ENCODE measurements at places on chromosomes 2 and 18. TPM values are rescaled to one million over a fixed set of nuclear protein-coding genes. Genes with fewer than 3 reads are reported as not detected.

The COL6A3 gene
- total RNA-seq: 409 TPM

GRCh38 chr2:227029426-227030105, 134.4 kb downstream of the COL4A4 start:
- DNase-seq: no peak

DNA sequence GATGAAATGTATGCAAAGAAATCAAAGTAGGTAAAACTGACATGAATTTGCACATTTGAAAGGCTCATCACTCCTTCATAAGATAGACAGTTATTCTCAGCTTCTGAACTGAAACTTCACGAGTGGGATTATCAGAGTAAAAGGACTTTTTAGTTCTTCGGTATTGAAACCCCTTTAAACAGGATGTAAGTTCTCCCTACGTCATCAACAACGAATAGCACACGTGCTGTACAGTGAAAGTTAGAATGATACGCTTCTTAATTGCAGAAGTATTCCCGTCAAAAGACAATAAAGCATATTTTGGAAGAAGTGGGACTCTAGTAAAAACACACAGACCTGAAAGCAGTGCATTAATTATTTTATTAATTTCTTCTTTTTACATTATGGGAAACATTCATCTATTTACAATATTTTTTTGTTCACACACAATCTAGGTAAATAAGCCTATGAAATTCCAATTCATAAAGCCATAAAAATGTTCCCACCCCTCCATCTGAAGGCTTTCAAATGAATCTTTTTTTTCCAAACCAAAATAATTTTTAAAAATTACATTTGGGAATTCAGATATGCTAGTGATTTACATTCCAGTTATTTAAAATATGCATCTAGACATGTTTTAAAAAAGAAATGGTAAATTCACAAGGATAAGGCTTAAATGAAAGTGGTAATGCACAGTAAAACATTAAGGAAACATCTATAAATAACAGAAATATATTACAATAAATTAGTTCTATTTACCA, 45.9 kb downstream of the TGIF1 start:
- DNase-seq: no peak

GRCh38 chr2:208224802-208225201, 30.1 kb downstream of the IDH1 start:
- no peak for DNase-seq

DNA sequence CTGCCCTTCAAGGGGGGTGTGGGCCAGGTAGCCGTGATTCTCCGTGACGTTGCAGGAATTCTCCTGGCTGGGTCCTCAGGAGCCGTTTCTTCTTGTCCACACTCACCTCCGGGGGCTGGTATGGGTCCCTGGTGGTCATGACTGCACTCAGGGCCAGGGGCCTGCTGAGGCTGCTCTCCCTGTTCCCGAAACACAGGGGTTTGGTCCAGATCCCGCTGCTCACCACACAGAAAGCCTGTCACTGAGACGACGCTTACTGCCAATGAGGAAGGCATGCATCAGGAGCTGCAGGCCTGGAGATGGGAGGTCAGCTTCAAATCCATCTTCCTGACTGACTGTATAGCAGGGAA, 160.7 kb downstream of the RTP5 start:
- DNase-seq: peak; percentile 18

All from mesenteric fat pad (tissue), 1 donor.